Activated T-cell treated with anti-CD3 and anti-CD28 coated beads for 1 hour (primary cell): ENCODE measurements at places on chromosomes 3 and 15.
A peak's percentile ranks its signal among the peaks of the same experiment; 100 is the strongest.

DNA sequence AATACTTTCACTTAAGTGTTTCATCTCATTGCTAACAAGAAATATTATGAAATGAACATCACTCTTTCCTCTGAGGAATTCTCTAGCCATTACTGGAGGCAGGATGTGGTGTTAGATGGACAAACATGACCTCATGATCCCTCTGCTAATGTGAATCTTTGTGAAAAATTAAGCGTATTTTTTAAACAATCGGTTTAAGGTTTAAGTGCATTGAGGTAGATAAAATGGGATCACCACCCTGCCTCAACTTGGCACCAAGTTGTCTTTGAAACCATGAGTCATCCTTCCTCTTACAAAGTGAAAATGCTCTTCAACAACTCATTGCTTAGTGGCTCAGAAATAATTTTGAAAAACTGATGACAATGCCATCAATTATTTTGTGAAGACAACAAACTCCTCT, 76.0 kb upstream of the DCBLD2 start:
- no peak for DNase-seq

GRCh38 chr15:35460616-35461015, 85.3 kb downstream of the DPH6 start:
- no peak for DNase-seq

GRCh38 chr3:187941848-187942194, 196.6 kb upstream of the BCL6 start:
- no peak for DNase-seq

DNA sequence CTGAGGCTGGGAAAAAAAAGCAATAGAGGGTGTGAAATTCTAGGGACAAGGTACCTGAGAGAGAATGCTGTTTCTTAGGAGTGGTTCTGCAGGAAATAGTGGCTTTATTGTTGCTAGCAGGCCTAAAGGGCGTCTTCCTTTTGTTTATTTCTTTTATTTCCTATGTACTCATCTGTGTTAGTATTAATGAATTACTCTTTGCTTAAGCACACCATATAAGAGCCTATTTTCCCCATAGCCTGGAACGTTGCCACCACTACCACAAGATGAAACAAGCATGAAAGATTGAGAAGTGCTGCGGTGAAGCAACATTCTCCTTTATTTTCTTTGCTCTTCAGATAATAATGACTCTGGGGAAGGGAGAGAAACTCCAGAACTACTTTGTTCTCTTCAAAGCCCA, 21.3 kb upstream of the GOLIM4 start:
- no peak for DNase-seq

DNA sequence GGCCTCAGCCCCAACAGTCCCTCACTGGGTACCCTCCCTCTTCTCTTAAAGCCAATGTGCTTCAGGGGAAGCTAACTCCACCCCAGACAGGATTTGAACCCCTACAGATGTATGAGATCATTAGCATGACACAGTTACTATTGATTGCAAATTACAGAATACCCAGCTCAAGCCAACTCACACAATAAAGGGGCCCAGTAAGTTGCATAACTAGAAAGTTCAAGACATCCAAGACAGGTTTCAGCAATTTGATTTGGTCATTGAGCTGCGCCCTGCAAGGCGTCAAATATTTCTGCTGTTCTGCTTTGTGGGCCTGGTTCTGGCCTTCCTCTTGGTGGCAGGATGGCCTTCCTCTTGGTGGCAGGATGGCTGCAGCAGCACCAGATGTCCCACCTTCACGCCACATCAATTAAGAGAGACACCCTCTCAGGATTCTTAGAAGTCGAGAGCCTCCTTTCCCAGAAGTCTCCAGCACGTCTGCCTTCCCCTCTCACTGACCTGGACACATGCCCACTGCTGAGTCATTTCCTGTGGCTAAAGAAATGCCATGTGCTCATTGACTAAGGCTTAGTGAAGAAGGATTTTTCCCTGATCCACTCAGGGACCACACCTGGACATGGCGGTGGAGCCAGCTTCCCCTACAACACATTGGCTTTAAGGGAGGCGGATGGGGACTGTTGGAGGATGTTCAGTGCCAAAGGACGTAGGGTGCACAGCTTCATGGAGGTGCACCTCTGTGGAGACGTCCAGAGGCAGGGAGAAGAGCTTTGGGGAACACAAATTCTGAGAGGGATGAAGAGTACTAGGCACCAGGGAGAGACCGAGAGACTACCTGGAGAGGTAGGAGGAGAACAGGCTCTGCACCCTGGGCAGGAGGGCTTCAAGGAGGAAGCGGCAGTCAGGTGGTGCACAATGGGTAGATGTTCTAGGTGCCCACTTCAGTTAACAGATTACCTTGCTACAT, 49.1 kb downstream of the DNASE1L3 start:
- DNase-seq = no peak

- no peak for DNase-seq
Observed at GRCh38 chr3:122824465-122825381, 29.9 kb downstream of the SLC49A4 start.

DNA sequence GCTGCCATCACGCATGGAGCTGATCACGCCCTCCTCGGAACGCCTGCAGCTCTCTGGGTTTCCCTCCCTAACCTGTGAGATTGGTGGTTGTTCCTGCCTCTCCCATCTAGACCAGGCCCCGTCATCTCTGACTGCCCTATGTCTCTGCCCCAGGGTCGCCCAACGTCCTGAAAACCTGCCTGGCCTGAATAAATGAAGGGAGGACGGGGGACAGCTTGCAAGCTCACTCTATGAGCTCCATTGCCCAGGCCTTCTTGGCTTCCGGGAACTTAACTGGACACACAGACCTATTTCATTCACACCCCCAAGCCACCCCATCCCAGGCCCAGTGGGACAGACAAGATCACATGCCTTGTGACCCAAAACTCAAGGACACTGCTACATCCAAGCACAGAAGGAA, 274.2 kb downstream of the XXYLT1 start:
- DNase-seq = no peak

GRCh38 chr15:94230883-94231722, at the start of gene MCTP2:
TSS of gene MCTP2 (plus strand) at chr15:94231561. CDS start at chr15:94298266, 66,705 bp downstream.
- DNase-seq = peak; percentile 69

DNA sequence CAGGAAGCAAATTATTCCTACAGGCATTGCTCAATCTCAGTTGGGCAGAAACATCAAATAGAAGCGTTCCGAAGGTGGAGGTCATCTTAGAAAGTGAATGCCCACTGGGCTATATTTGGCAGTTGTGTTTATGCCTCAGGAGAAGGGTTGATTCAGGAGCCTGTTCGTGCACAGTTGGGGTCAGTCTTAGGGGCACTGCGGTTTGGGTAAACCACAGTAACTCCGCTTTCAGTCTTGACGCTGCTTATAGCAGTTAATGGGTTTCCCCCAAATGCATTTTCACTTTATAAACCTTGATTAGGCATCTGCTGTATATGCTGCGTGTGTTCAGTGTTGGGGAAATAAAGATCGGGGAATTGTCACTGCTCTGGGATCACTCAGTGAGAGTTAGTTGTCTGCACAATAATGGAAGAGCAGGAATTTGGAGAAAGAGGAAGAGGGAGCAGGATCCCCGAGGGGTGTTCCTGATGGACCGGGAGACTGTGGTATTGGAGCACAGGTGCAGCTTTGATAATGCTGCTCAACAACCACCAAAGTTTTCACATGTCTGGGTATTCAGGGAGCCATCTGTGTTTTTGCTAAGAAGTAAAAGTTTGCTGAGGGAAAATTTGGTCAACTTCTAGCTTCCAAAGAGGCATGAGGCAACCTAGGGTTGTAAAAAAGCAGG, 124.3 kb upstream of the EIF1B start:
- no peak for DNase-seq

DNA sequence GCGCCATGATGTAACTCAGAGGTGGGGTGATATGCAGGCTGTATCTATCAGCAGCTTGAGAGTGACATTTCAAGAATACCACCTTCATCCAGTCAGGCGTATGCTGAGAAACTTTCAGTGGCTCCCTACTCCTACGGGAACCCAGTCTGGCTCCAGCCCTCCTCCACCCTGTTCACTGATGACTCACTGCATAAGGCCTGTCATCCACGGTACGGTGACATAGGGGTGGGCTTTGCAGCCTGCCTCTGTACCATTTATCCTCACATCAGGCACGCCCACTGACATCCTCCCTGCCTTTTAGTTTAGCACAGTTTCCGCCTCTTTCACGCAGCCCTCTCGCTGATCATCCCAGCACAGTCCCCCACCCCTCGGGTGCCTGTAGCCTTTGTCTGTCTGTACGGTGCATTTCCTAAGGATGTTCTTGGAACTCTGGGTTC, 11.7 kb downstream of the PXYLP1 start:
- peak; percentile 42 for DNase-seq

GRCh38 chr15:57647071-57647790, 55.5 kb downstream of the MYZAP start:
- DNase-seq = no peak

- DNase-seq = no peak
Observed at GRCh38 chr3:26345613-26346012, 277.0 kb upstream of the LRRC3B start.

GRCh38 chr3:64756398-64756986, 68.7 kb upstream of the ADAMTS9 start:
- DNase-seq = no peak

DNA sequence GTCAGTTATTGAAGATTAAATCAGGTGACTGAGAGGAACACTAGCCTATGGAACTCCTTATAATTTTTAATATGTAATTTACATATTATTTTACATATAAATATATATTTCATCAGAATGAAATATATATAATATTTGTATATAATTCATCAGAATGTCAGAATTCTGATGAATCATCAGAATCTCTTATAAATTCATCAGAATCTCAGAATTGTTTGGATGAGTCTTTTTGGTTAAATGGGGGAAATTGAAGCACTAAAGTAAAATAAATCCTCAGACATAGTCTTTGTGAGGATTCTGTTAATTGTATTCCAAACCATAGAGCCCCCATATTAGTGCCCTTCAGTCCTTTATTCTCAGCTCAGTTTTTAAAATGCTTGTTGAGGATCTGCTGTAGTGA, 15.4 kb downstream of the TCF12 start:
- DNase-seq = no peak

DNA sequence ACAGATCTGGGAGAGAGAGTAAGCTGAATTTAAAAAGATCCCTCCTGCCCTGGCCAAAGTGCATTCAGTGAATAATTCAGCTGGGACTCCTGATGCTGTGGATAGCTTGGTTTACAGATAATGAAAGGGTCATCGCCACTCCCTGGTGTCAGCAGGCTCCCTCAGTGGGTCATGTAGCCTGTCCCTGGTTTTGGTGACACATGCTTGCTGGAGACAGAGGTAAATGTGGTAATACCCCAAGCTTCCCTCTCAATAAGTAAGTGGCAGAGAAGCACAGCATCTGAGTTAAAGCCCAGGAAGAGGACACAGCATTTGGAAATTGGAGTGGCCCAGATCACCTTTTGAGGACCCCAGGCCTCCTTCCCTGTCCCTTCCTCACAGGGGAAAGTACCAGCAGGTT, 1.8 kb downstream of the TMEM115 start:
- no peak for DNase-seq

DNA sequence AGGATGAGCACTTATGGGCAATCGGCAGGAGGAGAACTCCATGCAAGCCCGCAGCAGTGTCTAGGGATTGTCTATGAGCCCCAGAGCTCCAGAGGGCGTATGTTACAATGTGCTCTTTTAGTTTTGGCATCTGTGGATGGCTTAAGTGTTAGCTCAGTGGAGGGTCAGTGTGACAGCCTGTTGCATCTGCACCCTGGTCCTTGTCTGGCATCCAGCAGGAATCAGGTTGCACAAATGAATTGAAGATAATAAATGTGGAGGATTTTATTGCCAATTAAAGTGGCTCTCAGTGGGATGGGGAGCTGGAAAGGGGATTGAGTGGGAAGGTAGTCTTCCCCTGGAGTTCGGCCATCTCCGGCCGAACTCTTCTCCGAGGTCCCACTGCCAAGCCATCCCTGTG, 11.8 kb upstream of the PRICKLE2 start:
- DNase-seq = no peak

DNA sequence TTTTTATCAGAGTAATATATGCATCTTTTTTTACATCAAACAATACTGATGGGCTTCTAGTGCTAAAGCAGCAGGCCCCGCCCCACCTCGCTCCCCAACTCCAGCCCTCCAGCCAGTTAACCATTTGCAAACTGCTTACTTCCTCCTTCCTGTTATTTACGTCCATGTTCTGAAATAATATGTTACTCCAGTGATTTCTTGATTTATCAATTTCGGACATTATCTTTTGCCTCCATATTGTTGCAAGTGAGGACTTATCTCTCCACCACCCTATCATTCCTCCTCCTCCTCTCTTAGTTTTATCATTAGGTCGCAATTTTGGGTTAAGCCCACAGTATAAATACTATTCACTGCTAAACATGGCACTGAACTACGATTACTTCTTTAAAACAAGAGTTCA, 39.5 kb downstream of the ZNF710 start:
- DNase-seq = no peak

DNA sequence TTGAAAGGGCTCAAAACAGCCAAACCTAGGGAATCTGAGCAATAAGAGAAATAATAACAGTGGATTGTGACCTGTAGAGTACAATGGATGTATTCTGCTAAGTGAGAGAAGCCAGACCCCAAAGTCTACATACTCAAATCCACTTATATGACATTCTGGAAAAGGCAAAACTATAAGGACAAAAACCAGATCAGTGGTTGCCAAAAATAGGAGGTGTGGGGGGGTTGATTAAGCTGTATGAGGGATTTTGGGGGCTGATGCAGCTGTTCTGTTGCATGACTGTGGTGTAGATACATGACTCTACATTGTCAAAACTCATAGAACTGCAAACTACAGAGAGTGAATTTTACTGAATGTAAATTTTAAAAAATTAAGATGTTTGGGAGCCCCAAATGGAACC, 20.1 kb upstream of the CGNL1 start:
- no peak for DNase-seq
